ENCODE measurements at places on chromosomes 16 and 17. TPM values are rescaled to one million over a fixed set of nuclear protein-coding genes. Genes with fewer than 3 reads are reported as not detected.

Gene TBC1D26
- polyA plus RNA-seq = 0.54 TPM

Gene ITGAX
- polyA plus RNA-seq = 1.7 TPM

DNA sequence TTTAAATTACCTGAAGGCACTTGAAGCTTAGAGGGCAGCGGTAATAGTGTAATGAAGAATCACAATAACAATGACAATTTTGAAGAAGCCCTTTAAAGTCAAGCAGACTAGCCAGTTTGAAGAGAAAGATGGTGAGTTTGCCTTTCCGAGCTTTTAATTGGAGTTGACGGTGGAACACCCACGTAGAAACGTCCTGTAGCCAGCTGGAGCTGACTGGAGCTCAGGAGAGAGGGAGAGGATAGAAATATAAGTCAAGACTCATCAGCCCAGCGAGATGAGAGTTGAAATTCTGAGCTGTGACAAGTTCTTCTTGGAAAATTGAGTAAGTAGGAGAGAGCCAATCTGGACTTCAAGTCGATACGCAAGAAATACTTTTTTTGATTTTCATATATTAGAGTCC is 91.7 kb upstream of the CACNG3 start:
- DNase-seq = no peak

GRCh38 chr17:2289878-2290478 is 13.6 kb downstream of the SMG6 start:
- no peak for DNase-seq

DNA sequence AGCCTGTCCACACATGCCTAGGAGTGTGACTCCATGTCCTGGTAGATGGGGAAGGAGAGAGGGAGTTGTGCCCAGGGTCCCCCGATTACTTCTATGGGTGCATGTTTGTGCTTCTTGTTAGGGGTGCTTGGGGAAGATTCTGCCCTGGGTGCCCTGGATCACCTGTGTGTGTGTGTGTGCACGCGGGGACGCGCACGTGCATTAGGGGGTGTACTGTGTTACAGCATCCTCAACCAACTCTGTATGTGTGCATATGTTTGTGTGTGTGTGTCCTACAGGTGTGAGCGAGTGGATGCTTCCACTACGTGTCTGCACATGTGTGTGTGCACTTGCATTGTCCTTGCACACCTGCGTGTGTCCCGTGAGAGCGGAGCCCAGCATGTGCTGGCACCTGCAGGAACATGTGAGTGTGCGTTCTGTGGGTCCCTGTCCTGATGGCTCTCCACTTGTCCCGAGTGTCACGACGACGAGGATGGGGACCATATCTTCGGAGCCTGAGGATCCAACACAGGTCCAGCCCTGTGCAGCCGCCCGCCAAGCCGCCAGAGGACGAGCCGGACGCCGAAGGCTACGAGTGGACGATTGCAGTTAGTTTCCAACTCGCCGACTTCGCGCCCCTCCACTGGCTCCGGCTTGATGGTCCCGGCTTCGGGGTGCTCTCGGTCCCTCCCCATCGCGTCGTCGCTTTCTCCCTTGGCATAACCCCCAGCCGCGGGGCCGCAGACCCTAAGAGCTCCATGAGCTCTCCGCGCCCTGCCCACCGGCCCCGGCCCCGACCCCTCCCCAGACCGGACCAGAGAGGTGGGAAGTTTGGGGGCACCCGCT is 6.0 kb upstream of the TBC1D3B start:
- no peak for DNase-seq

DNA sequence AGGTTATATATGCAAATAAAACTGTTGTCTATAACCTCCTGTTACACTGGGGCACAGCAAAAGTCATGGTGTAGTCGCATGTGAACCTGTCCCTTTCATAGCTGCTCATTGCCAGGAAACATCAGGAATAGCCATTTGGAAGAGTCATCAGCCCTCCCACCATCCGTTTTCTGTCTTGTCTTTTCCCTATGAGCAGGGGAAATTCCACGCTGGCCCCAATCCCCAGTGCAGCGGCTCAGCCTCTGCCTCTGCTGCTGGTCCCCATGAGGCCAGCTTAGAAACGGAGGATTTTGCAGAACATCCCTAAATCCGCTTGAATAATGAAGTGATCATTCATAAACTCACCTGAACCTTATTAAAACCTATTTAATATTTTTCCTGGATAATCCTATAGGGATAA is 10.5 kb downstream of the MAPT start:
- DNase-seq = no peak
